NCI-H1417 treated with DMSO at 0.1 percent for 48 hours (cell line): ENCODE measurements at places on chromosomes 3 and 15.

DNA sequence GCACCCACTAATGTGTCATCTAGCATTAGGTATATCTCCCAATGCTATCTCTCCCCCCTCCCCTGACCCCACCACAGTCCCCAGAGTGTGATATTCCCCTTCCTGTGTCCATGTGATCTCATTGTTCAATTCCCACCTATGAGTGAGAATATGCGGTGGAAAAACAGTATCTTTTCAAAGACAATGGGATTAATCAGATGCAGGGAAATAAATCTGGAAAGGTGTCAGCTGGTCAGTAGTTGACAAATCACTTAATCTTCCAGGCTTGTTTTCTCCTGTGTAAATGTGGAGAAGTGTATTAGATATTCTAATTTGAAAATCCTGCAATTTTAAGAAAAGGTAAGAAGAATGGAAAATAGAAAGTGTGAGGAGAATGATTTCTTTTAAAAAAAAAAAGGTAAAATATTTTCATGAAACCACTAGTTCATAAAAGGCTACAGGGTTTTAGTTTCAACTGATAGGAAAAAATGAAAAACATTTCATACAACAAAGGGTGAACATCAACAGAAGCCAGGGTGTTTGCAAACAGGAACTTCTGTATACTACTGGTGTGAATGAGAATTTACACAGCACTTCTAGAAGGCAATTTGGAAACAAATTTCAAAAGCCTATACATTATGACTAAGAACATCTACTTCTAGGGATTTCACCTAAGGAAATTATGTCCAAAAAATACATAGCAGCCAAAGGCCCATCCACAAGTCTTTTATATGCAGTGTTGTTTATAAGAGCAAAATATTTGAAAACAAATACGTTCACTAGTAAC, 113.5 kb downstream of the CBLB start:
- DNase-seq: no peak

GRCh38 chr15:100133001-100133400, 208.8 kb downstream of the ADAMTS17 start:
- no peak for DNase-seq

GRCh38 chr3:172616031-172616461, 92.8 kb upstream of the TNFSF10 start:
- no peak for DNase-seq

- DNase-seq: no peak
Measured at GRCh38 chr15:90819850-90820249, 48.5 kb upstream of the FURIN start.

DNA sequence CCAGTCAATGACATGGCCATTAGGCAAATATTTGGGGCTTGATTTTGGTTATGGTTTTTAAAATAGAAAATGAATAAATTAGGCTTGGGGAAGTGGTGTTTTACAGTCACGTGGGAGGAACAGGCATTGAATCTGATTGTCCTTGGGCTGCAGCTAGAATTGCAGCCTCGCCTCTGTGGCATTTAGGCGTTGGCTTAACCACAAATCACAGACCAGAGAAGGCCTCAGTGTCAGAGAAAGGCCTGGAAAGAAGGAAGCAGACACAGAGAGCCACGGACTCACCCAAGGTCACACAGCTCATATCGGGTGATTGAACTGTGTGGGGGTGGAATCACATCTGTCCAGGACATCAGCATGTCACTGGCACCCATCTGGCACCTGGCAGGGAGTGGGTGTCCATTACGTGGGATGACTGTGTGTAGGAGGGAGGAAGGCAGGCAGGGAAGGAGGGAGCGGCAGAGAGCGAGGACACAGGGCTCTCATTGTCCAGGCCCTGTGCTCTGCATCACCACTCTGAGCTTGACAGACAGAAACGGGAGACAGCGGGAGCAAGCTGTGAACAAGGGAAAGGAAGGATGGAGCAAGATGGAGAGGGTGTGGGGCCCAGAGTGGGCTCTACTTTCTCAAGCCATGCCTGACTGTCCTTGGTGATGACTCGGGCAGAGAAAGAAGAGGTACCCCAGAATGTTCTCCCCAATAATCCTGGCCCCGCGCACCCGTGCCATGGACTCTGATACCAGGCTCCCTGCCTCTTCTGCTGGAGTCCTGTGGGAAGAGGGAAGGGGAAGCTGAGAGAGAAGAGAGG, 186.4 kb downstream of the FAM43A start:
- no peak for DNase-seq

GRCh38 chr15:45274636-45275380, 22.8 kb downstream of the SLC28A2 start:
- no peak for DNase-seq

DNA sequence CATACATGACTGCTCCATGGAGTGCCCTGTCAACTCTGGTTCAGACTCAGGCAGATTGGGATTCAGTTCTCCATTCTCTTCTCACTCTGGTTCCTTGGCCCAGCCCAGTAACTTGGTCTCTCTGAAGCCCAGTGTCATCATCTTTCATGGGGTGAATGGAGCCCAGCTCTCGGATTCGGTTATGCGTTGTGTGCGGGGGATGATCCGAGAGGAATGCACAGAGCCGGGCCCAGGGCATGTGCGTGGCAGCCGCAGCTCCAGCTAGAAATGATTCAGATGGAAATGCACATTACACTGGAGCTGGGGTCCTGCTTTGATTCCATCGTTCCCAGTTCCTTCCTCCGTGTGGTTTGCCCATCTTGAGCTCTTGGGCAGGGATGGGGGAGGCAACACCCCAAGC, 189.4 kb downstream of the FEZF2 start:
- no peak for DNase-seq

DNA sequence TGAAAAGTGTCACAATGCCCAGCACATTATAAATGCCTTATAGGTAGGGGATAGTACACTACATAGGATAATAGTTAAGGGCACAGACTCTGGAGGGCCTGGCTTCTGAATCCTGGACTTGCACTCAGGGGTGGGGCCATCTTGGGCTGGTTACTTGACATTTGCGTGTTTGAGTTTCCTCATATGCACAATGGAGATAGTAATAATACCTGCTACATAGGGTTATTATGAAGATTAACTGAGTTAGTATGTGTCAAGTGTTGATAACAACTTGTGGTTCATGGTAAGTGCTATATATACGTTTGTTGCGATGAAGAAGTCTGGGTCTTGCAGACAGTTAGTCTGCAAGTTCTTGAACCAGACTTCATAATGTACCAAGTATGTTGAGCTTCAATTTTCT, 37.0 kb downstream of the MITF start:
- DNase-seq: no peak

- no peak for DNase-seq
Measured at GRCh38 chr3:101531473-101532086, 18.6 kb upstream of the SENP7 start.

- no peak for DNase-seq
Measured at GRCh38 chr15:50880206-50880605, 28.3 kb upstream of the AP4E1 start.

GRCh38 chr3:4996771-4997291, 17.6 kb downstream of the BHLHE40 start:
- DNase-seq: no peak

DNA sequence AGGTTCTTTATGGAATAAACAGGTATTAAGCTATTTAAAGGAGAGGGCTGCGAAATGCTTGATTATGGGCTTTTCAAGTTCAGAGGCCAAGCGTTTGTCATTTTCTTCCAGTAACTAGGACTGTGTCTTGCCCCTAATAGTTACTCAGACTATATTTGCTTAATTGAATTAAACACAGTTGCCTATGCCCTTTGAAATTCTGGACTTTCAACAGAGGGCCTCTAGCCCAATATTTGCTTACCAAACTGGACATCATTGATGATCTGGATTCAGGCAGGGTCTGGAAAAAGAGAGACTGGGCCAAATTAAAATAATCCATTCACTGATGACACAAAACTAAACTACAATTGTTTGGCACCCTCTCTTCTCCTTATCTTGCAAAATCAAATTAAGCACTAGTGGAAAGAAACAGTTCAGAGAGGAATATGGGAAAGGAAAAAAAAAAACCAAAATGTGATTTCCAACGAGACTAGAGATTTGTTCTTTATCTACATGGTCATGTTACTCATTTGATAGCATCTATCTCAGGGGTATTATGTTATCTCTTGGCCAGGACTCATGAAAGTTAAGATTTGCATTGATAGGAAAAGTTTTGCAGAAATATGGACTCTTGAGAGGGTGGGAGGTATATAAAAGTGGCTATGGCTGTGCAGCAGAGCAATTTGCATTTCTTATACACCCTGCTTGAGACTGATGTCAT, 75.1 kb upstream of the TSEN2 start:
- no peak for DNase-seq

GRCh38 chr3:126023390-126023789, 54.4 kb downstream of the ROPN1B start:
- DNase-seq: no peak

GRCh38 chr15:63986751-63987341, 59.4 kb downstream of the DAPK2 start:
- DNase-seq: no peak

GRCh38 chr15:73716417-73716816, 32.2 kb downstream of the CD276 start:
- no peak for DNase-seq

DNA sequence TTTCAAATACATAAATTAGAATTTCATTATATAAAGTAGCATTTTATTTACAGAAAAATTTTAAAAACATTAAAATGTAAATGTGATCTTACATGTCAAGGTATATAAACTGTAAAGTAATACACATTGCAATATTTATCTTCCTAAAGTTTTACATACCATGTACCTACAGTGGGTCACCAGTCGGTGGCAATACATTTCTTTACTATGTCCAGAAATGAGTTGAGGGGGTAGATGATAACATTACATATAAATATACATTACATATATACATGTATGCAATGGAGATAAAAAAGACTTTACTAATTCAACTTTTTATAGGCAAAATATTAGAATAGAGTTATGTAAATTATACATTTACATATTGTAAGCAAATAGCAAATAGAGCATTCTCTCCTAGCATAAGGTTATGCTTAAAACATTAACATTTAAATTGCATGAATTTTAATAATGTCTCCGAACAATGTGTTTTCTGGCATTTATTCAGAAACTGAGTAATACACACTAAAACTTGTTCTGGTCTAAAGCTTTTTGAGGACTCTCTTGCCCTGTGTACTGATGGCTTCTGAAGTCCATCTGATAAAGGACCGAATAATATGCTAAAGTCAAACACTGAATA, 93.3 kb upstream of the NLGN1 start:
- DNase-seq: no peak

- DNase-seq: no peak
Measured at GRCh38 chr3:64138656-64139375, 86.5 kb downstream of the PRICKLE2 start.

- DNase-seq: no peak
Measured at GRCh38 chr3:33991673-33992072, 193.2 kb downstream of the PDCD6IP start.

GRCh38 chr15:74156678-74157411, 16.7 kb upstream of the ISLR start:
- peak; percentile 67 for DNase-seq

DNA sequence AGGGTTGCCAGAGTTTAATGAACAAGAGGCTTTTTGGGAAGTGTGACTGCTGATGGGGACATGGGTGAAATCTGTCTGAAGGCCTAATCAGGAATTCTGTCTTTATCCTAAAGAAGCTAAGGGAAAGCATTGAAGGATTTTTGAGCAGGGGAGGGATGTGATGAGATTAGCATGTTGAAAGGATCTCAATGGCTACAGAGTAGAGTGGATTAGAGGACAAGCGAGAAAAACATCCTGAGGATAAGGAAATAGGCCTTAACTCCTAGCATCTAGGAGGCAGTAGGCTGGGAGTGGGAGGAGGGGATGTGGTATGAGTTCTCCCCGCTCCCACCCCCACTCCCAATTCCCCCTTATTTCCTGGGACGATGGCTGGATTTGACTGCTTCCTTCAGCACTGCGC, 35.1 kb upstream of the SNTN start:
- no peak for DNase-seq

GRCh38 chr3:15460891-15461531, 33.6 kb downstream of the EAF1 start:
- no peak for DNase-seq

DNA sequence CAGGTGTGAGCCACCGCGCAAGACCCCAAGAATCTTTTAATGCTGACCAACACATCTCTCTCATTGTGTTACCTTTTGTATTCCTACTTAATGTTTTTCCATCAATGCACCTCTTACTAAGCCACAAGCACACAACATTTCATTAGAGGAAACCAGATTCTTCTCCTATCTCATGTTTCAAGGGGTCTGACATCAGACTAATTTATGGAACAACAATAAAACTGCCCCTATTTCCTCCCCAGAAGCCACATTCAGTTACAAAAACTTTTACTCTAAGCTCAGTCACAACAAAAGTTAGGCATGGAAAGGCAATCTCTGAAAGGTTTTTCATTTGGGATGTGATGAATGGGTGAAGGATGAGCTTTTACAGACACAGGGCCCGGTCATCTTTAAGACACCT, 251.8 kb downstream of the MAGI1 start:
- DNase-seq: no peak

DNA sequence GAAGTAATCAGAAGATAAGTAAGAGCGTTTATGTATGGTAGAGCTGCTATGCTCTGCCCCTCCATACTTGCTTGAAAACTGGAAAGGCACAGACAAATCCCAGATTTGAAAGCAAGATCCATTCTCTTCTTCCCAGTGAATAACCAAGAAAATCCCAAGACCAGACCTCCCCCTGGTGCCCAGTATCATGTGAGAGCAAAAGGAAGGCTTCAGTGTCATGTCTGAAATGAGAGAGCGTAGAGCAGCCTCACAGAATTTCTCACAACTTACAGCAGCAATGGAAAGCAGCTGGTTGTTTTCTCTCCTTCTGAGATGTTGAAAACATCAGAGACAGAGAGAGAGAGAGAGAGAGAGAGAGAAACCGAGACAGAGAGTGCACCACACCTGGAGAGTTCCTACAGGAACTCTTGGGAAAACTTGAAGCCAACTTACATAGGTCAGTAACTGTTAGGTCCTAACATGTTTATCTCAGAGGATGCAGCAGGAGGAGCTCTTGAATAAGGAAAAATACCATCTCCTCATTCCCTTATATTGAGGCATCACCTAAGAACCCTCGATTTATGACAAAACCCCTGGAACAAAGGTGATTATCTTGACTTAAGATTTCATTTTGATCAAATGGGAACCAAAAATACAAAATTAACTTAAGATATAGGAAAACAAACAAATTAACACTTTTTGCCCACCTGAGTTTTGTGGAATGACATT, 273.3 kb downstream of the NSUN3 start:
- DNase-seq: no peak

DNA sequence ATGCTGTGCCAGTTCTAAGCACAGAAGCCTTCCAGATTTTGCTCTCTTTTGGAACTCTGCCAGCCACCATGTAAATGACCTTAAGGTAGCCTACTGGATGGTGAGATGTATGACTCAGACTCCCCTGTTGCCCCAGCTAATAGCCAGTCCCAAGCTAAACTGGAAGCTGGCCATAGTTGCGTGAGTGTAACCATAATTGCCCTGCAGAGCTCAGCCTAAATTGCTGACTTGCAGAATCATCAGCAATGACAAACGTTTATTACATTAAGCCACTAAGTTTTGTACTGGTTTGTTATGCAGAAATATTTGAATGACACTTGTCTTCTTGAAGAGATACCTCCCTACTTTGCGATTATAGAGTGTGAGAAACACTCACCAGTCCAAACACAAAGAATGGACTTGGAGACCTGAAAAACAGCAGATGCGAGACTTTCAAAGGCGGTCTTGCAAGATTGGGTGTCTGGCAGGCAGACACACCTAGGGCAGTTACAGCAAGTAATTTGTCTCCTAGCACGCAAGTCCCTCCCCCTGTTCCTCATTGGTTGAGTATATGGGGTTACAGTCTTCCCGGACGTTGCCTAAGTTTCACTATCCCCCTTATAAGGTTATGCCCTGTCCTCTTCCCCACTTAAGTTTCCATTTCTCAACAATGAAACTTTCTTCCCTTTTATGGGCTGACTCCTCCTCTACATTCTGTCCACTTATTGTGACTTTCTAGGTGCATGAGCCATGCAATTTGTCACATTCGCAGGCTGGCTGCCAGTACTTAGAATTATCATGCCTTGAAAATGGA, 83.6 kb upstream of the XCR1 start:
- no peak for DNase-seq
